Uterus (tissue), 4 donors: ENCODE measurements at places on chromosomes 6 and 20. TPM values are rescaled to one million over a fixed set of nuclear protein-coding genes. Genes with fewer than 3 reads are reported as not detected.
A peak's percentile ranks its signal among the peaks of the same experiment; 100 is the strongest.

The NOX3 gene
- total RNA-seq, result not detected

The EEF1A2 gene
- 1.1 TPM for total RNA-seq

- DNase-seq, result no peak
Observed at GRCh38 chr6:129959358-129959930, 58.9 kb upstream of the L3MBTL3 start.

- DNase-seq, result no peak
Observed at GRCh38 chr20:37185686-37186085, 6.3 kb upstream of the MROH8 start.

GRCh38 chr6:127496471-127496870, 22.7 kb downstream of the MTCL3 start:
- no peak for DNase-seq

- no peak for DNase-seq
Observed at GRCh38 chr6:104700371-104701185, 159.1 kb downstream of the HACE1 start.

The PRKN gene
- 10.2 TPM for total RNA-seq

The MOXD1 gene
- total RNA-seq, result 27.6 TPM

DNA sequence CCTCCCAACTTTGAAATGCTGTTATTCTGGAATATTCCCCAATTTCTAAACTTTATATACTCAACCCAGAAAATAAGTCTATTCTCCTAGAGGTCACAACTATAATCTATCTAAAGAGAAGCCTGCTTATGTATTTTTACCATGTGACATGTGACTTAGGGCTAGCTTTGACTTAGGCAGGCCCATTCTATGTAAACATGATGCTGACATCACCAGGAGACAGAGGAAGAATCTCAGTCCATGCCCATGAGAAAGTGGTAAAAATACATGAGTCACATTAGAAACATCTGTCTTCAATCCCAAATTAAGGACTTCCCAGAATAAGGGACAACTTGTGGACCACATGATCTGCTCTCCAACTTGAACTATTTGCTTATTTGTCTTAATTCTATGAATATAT, 113.6 kb upstream of the ID4 start:
- no peak for DNase-seq

DNA sequence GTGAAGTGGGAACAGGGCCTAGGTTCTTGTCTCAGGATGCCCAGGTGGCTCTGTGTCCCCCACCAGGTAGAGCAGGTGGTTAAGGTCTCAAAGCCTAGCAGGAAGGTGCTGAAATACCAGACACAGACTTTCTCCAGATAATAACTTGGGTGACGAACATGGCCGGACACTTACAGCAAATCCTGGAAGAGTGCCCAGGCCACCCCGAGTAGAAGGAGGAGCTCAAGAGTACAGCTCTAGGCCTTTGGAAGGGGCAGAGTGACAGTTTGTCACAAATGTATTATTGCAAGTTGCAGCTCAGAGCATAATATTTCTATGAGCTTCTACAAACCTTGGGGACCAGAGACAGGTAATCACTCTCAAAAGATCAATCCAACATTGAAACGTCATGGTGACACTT, 251.6 kb upstream of the SOX4 start:
- DNase-seq, result no peak

DNA sequence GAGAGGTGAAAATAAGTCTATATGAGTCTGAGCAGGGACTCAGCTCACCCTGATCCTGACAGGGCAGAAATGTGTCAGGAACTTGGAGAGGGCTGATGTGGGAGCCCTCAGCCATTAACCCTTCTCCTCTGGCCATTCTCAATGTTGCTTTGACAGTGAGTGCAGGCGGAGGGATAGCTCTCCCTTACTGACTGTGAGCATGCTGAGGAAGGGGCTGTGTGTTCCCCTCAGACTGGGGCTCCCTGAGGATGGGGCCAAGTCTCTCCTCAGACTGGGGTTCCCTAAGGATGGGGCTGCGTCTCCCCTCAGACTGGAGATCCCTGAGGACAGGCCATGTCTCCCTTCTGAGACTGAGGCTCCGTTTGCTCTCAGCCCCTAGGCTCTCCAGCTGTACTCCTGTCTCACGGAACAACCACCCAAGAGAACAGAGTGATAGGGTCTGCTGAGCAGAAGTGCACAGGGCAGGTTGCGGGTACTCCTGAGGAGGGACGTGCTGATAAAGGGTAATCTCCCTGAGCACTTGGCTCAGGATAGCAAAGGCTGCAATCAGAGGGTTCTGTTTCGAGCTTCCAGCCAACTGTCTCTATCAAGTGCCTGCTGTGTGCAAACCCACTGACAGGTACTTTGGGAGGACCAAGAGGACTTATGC, 141.0 kb downstream of the MRPL14 start:
- no peak for DNase-seq

GRCh38 chr6:17885889-17886576, 101.4 kb downstream of the KIF13A start:
- no peak for DNase-seq

DNA sequence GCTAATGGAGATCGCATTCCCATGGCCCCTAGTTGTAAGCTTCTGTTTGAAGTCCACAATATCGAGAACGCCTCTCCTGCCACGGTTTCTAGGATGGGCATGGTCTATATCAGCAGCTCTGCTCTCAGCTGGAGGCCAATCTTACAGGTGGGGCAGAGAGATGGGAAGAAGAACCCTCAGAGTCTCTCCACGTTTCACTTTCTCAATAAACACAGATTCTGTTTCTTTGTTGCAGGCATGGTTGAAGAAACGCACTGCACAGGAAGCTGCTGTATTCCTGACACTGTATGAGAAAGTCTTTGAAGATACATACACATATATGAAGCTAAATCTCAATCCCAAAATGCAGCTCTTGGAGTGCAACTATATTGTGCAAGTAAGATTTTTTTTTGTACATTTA, 157.9 kb downstream of the DNAH8 start:
- DNase-seq, result no peak

The MYCT1 gene
- total RNA-seq, result 25.8 TPM

GRCh38 chr6:52245425-52245824, 1.1 kb upstream of the IL17F start:
- no peak for DNase-seq

The PCK1 gene
- total RNA-seq, result 0.26 TPM

GRCh38 chr6:166618251-166618650, 8.8 kb downstream of the RPS6KA2 start:
- no peak for DNase-seq

GRCh38 chr6:6810727-6811126, 222.2 kb downstream of the LY86 start:
- no peak for DNase-seq

DNA sequence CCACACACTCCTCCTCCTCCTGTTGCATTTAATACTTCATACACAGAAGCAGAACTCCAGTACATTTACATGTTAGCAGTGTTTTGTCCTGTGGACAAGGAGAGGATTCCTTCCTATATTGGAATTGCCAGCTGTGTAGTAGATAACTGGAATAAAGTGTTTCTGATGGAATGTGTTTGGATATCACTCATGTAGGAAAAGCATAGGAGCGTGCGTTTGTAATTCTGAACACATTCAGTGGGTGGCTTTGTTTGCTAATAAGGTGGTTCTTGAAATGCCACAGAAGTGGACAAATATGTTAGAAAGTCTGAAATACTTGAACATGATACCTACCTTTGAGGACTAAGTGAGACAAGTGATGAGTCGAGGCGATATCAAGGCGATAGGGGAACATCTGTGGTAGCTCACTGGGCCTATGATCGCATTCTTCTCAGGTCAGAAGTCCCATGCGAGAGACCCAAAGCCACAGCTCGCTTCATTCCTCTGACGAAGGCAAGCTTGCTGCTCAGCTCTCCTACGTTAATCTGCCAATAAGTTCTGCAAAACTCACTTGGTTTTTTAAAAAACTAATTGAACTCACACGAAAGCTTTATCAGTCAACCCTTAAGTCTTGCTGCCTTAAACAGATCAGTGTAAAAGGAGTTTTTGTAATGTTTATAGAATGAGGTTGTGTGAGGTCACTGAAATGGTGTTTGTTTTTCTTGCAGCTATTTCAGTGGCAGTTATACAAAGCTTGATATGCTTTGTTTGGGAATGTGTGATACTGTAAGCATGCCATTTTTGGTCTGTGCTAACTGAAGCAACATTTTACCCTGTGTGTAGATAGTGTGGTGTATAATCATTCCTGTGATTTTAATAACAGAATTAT, 159.9 kb downstream of the SOX4 start:
- DNase-seq, result no peak

- DNase-seq, result no peak
Observed at GRCh38 chr6:66902457-66902856, 1195.4 kb upstream of the EYS start.

DNA sequence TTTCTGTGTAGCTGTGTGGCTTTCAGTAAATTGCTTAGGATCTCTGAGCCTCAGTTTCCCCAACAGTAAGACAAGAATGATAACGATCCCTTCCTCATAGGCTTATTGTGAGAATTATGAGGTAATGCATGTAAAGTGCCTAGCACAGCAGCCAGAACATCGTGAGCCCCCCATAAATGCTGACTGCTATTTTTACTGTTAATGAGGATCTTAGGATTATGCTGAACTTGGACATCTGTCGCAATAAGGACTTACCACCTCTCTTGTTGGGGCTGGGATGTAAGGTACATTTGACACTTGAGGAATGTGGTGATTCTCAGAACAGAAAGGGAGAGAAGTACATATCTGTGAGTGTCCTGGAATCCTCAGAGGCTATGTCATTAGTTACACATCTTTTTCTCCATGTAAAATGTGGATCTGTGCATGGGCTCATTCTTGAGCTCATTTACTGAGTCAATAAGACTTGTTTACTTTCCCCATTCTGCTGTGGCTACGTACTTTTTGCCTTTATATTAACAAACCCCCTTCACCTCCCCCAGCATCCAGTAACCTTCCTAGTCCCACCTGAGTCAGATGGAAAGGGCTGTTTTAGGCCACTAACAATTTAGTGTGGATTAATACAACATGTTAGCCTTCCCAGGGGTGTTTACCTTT, 64.4 kb upstream of the PLEKHG1 start:
- DNase-seq, result no peak

- no peak for DNase-seq
Observed at GRCh38 chr6:106281088-106281487, 44.5 kb downstream of the ATG5 start.

The UTRN gene
- 86.8 TPM for total RNA-seq

GRCh38 chr20:63093966-63094766, 87.4 kb upstream of the BHLHE23 start:
- DNase-seq, result peak; percentile 5

The MROH8 gene
- total RNA-seq, result 4.4 TPM

GRCh38 chr6:102773636-102774035, 1380.1 kb downstream of the GRIK2 start:
- no peak for DNase-seq

DNA sequence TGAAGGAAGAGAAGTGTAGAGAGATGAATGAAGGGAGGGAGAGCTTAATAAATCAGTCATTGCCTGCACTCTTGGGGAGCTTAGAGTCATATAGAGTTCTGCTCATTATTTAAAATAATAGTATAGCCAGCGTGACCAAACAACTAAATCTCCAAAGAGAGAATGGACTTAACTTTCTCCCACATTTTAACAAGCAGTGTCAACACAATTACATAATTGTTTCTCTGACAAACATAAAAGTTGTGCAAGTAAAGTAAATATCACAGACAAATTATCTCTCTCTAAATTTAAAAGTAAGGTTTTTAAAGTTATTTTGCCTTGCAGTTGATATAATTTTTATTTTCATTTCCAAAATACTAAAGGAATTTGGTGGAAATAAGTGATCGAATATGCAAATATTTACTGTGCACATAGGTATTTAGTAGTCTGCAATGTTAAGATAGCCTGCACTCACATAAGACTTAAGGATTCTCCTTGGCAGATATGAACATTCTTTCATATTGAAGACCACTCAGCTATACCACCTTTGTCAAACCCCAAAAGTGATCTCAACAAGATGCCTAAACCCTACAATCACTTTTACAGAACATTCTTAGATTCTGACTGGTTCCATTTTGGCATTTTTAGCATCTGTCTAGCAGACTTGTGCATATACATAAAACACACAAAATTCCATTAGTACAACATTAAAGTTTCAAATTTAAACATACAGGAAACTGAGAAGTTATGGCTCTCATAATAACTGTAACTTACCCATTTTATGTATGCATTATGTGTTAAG, 67.7 kb downstream of the KIF6 start:
- DNase-seq, result no peak

The ADGRF4 gene
- total RNA-seq, result not detected

DNA sequence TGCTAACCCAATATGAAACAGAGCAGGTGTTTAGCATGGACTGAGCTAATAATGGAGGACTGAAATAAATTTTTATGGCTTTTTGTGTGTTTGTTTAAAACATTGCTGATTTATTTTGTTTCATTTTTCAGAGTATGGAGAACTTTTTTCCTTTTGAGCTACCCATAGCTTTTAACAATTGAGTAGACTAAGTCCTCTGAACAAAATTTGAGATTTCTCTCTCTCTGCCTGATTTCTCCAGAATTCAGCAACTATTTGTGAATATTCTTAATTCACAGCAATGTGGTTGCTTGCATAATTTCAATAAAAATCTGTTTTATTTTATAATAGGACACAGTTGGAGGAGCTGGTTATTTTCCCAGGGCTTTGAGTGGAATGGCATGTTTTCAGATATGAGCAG, 103.7 kb downstream of the TPBG start:
- DNase-seq, result no peak

GRCh38 chr20:6746901-6747609, 20.4 kb upstream of the BMP2 start:
- no peak for DNase-seq

GRCh38 chr6:170151321-170151771, 139.5 kb downstream of the DLL1 start:
- DNase-seq, result peak; percentile 65

- DNase-seq, result peak; percentile 56
Observed at GRCh38 chr6:24581084-24581669, 64.8 kb downstream of the KIAA0319 start.

The ULBP2 gene
- 0.34 TPM for total RNA-seq

- no peak for DNase-seq
Observed at GRCh38 chr6:157492741-157493140, 111.8 kb downstream of the ZDHHC14 start.

The DPPA5 gene
- total RNA-seq, result not detected

GRCh38 chr6:126195625-126196236, 144.2 kb upstream of the CENPW start:
- no peak for DNase-seq

The TP53TG5 gene
- 1.9 TPM for total RNA-seq

- no peak for DNase-seq
Observed at GRCh38 chr6:46325561-46326530, 155.1 kb upstream of the ENPP5 start.

GRCh38 chr6:157887892-157888291, 64.8 kb downstream of the SNX9 start:
- DNase-seq, result no peak

GRCh38 chr6:10838794-10839333, 525 bp upstream of the MAK start:
- DNase-seq, result no peak
